ENCODE measurements at places on chromosomes 2 and 18.

GRCh38 chr2:179862898-179863458, 1.6 kb upstream of the ZNF385B start:
- DNase-seq = no peak

GRCh38 chr2:233638836-233639235, 2.6 kb downstream of the UGT1A10 start:
- no peak for DNase-seq

DNA sequence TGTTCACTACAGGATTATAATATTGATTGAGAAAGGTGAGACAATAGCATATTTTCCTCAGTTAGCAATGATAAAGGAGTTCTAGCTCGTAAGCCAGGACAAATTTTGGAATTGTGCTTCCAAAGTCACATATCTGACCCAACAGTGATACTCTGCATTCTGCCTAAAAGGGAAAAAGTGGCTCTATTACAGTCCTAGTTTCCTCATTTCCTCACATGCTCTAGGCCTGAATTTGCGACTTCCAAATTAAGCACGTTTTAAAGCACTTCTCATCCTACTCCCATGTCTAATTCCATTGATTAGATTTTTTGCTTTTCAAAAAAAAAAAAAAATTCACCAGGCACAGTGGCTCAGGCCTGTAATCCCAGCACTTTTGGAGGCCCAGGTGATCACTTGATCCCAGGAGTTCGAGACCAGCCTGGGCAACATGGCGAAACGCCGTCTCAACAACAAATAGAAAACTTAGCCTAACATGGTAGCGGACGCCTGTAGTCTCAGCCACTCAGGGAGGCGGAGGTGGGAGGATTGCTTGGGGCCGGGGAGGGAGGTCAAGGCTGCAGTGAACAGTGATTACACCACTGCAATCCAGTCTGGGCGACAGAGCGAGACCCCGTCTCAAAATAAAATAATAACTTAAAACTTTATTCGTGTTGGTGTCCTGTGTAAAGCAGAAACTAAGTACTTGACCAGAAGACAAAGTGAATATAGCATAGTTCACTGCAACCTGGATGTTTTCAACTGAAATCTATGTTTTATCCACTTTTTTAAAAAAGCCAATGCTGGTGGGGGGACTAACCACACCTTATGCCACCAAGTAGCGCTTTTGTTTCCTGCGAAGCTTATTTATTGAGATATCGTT, 1.5 kb downstream of the ESCO1 start:
- DNase-seq = no peak

GRCh38 chr2:40361478-40361877, 90.4 kb downstream of the SLC8A1 start:
- DNase-seq = no peak

DNA sequence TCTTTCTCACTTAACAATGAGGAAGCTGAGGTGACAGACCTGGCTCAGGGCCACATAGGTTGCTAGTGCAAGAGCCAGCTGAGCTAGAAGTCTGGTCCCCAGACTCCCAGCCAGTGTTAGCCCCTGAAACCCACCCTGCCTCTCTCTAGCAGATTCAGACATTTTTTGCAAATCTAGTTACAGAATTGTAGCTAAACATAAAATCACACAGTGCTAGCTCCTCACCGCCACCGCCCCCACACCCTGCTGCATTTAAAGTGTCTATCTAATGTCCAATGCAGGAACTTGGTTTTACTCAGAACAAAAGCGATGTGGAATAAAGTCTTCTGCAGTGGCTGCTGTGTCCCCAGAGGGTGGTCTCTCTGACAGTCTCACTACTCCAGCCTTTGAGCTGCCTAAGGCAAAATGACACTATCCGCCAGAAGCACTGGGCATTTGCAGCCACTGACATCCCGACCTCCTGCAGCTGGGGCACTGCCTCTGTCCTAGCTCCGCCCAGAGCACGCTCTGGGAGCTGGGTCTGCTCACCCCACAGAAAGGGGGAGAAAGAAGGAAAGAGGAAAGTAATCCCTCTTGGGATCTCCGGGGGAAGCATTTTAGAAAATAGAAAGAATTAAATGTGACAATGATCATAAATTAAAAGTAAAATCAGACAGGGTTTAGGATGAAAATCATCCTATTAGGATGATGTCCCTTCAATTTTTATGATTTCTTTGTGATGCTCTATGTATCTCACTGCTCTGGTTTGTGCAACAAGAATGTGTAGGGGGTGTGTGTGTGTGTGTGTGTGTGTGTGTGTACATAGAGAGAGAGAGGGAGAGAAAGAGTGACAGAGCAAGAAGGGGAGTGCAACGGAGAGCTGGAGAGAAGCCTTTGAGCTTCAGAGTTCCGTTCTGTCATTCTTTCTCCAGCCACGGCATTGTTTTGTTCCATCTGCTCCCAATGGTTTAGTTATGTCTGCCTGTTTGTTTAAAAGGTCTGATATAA, 50.5 kb upstream of the ST8SIA3 start:
- no peak for DNase-seq

GRCh38 chr18:23092121-23092520, 43.2 kb upstream of the CABLES1 start:
- no peak for DNase-seq

- no peak for DNase-seq
Measured at GRCh38 chr2:1789610-1790009, 45.3 kb upstream of the PXDN start.

DNA sequence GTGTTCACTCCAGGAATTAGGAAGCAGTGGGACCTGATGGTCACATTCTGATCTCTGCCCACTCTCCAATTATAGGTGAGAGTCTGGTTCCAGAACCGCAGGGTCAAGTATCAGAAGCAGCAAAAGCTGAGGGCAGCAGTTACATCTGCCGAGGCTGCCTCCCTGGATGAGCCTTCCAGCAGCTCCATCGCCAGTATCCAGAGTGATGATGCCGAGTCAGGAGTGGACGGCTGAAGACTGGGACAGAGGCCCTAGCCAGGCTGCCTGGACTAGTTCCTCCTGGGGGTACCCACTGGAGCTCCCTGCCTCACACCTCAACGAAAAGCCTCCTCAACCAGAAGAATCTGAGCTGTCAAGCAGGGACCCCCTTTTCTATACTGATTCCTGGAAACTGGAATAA, 3.3 kb upstream of the SMYD5 start:
- no peak for DNase-seq

DNA sequence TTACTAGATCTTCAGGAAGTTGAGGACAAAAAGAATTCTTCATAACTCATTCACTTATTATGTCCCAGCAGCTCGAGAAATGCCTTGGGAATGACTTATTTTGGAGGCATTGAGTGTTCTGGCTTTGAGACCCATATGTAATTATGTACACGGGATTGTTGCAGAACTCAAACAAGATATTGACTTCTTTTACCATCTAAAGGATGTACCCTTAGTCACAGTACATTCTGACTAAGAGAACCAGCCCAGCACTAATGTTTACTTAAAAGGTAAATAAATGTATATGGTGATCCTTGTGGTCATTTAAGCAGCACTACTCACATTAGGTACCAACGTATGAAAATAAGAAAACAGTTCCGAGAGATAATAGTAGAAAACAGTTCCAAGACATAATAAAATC, 268.9 kb downstream of the ADCYAP1 start:
- DNase-seq = no peak

GRCh38 chr2:946073-946948, 4.3 kb upstream of the SNTG2 start:
- DNase-seq = no peak

- no peak for DNase-seq
Measured at GRCh38 chr2:203619267-203619878, 84.3 kb upstream of the RAPH1 start.

DNA sequence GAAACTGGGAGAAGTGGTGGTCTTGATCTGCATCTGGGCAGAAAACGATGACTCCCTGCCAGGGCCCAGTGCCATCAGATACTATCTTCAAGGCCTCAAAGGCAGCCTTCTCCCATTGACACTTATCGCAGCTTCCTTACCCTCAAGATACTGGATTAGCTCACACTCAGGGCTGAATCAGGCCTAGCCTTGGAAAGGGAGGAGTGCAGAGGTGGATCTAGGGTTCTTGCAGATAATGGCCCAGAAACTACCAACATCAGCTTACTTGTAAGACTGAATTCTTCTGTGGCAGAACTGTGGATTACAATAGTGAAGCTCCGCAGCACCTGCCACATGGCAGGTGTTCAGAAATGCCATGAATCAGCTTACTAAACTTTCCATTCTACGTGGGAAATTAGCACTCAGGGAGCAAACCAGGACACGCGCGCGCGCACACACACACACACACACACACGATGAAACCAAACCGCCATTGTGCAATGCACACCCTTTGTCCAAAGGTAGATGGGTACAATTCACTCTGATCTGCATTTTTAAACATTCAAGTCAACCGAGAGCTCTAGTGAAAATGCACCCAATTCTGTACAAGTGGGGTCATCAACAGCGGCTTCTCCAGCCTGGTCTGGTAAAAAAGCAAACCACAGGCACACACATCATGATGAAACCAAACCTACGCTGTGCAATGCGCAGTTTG, 26.3 kb upstream of the TMEM182 start:
- DNase-seq = peak; percentile 6

GRCh38 chr2:168814046-168814445, 11.6 kb downstream of the NOSTRIN start:
- no peak for DNase-seq

DNA sequence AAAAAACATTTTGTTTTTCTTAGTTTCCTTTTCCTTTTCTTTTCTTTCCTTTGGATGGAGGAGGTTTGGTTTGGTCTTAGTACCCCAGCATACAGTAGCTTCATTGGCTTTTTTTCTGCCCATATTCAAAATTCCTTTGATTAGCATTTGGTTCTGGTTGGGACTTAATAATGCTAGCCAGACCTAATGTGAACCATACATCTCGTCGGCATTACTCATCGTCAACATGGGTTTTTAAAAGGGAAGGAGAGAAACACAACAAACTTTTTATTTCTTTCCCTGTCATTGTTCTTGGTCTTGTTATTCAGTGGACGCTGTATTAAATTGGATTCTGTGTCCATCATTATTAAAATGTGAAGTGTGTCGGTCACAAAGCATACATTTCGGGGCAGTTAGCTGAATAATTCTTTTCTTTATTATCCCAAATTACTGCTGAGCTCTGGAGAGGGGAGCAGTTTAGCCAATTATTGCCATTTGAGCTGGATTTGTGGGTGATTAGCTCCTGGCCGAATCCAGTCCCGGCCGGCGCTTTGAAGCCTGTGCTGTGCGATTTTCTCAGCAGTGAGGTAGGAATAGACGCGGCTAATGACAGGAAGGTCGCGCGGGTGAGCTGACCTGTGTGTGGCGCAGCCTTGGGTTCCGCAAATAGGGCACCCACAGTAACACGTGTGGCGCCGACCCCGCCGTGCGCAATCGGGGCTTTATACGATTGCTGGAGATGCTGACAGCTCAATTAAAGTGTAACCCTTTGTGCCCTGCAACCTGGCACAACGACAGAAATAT, 303.3 kb downstream of the GBX2 start:
- no peak for DNase-seq

DNA sequence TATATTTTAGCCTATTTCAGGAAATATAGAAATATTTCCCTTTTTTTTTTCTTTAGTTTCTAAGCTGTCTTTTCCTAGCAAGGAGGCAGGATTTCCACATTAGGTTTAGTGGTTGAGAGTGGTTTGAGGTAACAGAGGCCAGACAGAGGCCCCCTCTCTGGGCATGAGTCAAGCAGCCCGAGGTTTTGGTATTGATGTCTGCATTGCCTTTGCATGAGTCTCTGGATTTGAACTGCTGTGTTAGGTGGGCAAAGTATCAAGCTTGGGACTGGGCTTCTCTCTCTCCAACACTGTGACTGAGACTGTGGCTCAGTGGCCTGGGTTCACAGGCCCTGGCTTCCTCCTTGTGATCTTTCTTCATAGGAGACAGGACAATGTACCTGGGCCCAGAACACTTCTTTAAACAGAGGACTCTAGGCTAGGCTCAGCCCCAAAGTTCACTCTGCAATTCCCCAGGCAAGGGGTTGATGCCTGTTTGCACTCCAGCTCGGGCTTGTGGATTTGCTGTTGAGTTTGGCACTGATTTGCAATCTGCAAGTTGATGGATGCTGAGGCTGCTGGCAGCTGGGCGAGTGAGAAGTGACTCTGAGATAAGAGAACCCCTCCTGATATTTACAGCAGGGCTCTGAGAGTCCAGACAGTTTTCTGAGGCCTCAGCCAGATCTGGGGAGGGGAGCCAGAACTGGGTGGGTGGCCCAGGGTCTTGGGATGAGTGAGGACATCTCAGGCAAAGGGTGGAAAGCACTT, 271.2 kb downstream of the EN1 start:
- DNase-seq = no peak

GRCh38 chr18:46859855-46860254, 57.5 kb downstream of the PIAS2 start:
- no peak for DNase-seq

DNA sequence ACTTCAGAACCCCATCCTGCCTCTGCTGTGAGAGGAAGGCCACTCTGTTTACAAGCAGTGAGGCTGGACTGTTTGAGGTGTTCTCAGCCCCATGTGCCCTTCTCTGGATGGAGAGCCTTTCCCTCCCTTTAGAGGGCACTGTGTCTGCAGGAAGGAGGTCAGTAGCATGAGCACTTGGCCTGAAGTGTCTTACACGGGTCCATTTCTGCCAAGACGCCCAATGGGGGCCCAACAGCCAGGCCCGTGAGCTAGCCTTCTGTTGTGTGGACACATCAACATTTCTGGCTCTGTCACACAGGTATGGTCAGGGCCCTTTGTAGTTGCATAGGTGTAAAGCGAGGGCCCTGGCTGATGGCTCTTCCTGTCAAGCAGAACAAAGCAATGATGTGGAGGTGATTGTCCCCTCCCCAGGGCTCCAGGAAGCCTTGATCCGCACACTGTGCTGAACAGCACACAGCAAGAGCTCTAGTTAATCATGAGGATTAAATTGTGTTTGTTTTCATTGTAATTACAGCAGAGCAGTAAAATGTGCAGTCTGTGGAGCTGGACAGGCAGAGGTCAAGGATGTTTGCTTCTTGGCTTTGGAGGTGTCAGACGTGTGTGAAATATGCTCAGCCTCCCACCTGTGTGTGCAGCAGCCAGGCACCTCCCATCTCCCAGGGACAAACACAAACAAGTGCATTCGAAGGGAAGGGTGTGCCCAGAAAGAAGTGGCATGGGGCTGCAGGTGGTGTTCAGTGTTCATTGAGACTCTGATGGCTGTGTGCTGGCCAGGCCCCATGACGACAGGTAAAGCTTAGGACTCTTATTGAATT, 132.1 kb downstream of the SH3RF3 start:
- no peak for DNase-seq

- no peak for DNase-seq
Measured at GRCh38 chr2:111620281-111620680, 263.7 kb downstream of the ANAPC1 start.

DNA sequence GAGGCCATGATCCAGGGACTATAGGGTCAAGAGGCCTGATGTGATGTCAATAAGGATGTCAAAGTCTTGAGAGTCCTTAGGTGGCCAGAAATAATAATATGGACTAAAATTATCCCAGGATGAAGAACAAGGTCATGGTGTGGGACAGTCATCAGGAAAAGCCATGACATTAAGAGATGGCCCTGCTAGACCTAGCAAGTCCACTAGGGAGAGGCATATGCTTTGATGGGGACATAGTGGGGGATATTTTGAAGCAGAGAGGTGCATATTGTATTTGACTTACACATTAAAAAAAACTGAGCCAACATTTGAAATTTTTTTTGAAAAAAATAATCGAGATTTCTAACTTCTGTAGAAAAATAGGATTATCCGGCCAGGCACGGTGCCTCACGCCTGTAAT, 53.3 kb upstream of the CXCR4 start:
- no peak for DNase-seq

All from CD4-positive, alpha-beta T cell treated with Interleukin-4 for 1 hour (primary cell).